ENCODE measurements at places on chromosomes 6 and 20. TPM values are rescaled to one million over a fixed set of nuclear protein-coding genes. Genes with fewer than 3 reads are reported as not detected.

The CCNC gene
- total RNA-seq, result 32.3 TPM

The DCBLD1 gene
- total RNA-seq, result 1.3 TPM

The MATN4 gene
- not detected for total RNA-seq

The CLVS2 gene
- total RNA-seq, result not detected

- H3K27me3 ChIP-seq, result no peaks in the 10 kb centered on the region
- DNase-seq, result no peak
- H3K4me3 ChIP-seq, result no peak overlapping the region
- no peaks in the 10 kb centered on the region for H3K4me1 ChIP-seq
Measured at GRCh38 chr6:15735567-15736265, 72.9 kb upstream of the DTNBP1 start.

DNA sequence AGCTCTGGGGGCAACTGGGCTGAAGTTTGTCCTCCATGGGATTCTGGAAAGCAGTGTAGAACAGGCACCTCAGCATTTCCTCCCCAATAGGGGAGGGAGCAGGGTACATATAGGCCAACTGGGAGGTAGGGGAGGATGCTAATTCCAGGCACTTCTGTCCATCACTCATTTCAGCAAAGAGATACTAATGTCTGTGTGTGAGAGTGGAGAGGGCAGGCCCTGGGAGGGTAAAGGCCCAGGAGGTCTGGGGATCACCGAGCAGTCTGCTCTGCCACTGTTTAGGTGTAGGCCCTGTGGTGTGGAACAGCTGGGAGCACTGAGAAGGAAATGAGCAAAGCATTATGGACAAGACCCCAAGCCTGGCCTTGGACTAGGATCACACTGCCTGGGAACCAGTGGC, 158.7 kb downstream of the SLC24A3 start:
- H3K4me3 ChIP-seq, result no peak overlapping the region
- DNase-seq, result no peak
- H3K36me3 ChIP-seq, result no peaks in the 10 kb centered on the region
- H3K4me1 ChIP-seq, result no peaks in the 10 kb centered on the region

- H3K27ac ChIP-seq, result no peak overlapping the region
- no peaks in the 10 kb centered on the region for H3K27me3 ChIP-seq
- no peak for DNase-seq
- no peaks in the 10 kb centered on the region for H3K36me3 ChIP-seq
- H3K4me3 ChIP-seq, result no peak overlapping the region
Measured at GRCh38 chr6:106677282-106677681, 47.9 kb downstream of the QRSL1 start.

DNA sequence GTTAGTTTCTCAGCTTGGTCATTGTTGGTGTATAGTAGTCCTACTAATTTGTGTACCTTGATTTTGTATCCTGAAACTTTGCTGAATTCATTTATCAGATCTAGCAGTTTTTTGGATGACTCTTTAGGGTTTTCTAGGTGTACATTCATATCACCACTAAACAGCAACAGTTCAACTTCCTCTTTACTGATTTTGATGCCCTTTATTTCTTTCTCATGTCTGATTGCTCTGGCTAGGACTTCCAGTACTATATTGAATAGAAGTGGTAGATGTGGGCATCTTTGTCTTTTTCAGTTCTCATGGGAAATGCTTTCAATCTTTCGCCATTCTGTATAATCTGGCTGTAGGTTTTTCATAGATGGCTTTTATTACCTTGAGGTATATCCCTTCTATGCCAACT, 61.3 kb upstream of the HEY2 start:
- no peaks in the 10 kb centered on the region for H3K36me3 ChIP-seq
- H3K4me1 ChIP-seq, result no peaks in the 10 kb centered on the region
- DNase-seq, result no peak
- H3K27me3 ChIP-seq, result no peaks in the 10 kb centered on the region
- H3K27ac ChIP-seq, result no peak overlapping the region
- H3K4me3 ChIP-seq, result no peak overlapping the region

- peaks cover 2% of the 10 kb centered on the region for H3K27me3 ChIP-seq
- no peak overlapping the region for H3K27ac ChIP-seq
- no peak for DNase-seq
- H3K4me1 ChIP-seq, result no peaks in the 10 kb centered on the region
- no peaks in the 10 kb centered on the region for H3K36me3 ChIP-seq
- no peak overlapping the region for H3K4me3 ChIP-seq
Measured at GRCh38 chr6:3962291-3963280, 113.4 kb downstream of the FAM50B start.

DNA sequence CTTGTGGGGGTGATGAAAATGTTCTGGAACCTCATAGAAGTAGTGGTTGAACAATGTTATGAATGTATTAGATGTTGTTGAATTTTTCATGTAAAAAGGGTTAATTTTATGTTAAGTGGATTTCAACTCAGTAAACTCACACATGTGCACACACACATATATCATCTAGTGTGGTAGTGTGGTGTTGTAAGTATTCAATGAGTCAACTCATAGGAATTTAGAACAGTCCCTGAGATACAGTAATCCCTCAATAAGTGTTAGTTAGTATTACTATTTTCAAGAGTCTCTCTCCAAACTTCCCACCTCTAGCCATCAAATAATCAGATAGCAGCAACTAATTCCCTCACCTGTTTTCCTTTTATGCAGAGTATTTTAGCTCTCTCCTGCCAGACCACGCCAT, 563.1 kb upstream of the JARID2 start:
- no peak overlapping the region for H3K27ac ChIP-seq
- DNase-seq, result no peak
- no peaks in the 10 kb centered on the region for H3K36me3 ChIP-seq
- no peaks in the 10 kb centered on the region for H3K27me3 ChIP-seq
- no peak overlapping the region for H3K4me3 ChIP-seq

DNA sequence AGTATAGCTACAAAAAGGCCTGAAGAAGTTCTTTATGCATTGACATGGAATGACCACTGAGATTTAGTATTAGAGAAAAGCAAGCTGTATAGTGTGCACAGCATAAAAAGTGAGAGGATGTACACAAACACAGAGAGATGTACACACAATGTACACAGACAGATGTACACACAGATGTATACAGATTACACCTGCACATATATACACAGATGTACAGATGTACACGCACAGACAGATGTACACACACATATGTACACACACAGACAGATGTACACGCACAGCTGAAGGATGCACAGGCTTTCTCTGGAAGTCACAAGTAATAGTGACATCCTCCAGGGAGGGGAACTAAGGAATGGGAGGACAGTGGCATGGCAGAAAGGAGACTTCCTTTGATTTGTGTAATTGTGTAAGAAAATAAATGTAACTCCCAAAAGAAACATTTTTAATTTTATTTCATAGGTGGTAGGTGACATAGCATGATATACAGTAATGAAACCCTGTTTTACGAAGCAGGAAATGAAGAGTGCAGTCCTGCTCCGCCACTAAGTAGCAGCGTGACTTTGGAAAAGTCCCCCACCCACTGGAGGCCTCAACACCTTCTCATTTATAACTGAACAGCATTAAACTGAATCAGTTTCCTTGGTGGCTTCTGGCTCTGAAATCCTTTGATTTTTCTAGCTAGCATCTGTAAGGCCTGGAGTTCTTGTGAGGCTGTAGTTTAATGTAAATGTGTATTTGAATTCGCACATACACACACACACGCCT, 14.1 kb downstream of the NFATC2 start:
- H3K4me3 ChIP-seq, result peak overlapping the region; percentile 84
- DNase-seq, result peak; percentile 26
- peaks cover 81% of the 10 kb centered on the region for H3K4me1 ChIP-seq
- H3K27me3 ChIP-seq, result no peaks in the 10 kb centered on the region

GRCh38 chr20:52926505-52926904, 45.7 kb upstream of the TSHZ2 start:
- H3K4me3 ChIP-seq, result no peak overlapping the region
- H3K27me3 ChIP-seq, result no peaks in the 10 kb centered on the region
- no peak overlapping the region for H3K27ac ChIP-seq
- no peak for DNase-seq
- no peaks in the 10 kb centered on the region for H3K36me3 ChIP-seq

DNA sequence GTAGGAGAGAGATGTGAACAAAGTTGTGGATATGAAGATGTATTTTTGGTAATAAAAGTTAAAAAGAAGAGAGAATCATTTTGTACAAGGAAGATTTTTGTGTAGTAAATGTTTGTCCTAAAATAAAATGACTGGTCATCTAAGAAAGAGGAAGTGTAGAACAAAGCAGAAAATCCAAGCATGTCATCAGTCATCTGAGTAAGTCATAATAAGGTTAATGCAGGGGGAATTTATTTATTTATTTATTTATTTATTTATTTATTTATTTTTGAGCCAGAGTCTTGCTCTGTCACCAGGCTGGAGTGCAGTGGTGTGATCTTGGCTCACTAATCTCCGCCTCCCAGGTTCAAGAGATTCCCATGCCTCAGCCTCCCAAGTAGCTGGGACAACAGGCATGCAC, 15.7 kb upstream of the CGA start:
- DNase-seq, result no peak
- H3K4me3 ChIP-seq, result no peak overlapping the region
- no peak overlapping the region for H3K27ac ChIP-seq
- H3K4me1 ChIP-seq, result no peaks in the 10 kb centered on the region

DNA sequence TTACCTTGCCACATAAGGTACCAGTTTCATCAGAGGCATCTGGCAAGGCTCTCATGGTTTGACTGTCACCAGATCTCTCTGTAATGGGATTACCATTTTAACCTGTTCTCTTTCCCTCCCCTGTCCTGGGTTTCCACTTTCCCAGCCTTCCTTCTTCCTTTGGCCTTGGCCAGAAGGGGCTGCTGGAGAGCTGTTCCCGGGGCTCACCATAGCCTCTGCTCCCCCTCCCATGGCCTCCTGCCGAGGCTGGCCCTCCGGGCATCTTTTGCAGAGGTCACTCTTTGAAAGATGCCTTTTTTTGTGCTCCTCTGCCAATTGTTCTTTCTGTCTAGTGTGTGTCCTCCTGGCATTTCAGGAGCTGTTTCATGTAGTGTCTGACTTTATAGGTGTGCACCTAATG, 100.7 kb upstream of the SCP2D1 start:
- H3K36me3 ChIP-seq, result peaks cover 6% of the 10 kb centered on the region
- H3K27ac ChIP-seq, result no peak overlapping the region
- no peaks in the 10 kb centered on the region for H3K27me3 ChIP-seq
- H3K4me3 ChIP-seq, result no peak overlapping the region
- no peak for DNase-seq

DNA sequence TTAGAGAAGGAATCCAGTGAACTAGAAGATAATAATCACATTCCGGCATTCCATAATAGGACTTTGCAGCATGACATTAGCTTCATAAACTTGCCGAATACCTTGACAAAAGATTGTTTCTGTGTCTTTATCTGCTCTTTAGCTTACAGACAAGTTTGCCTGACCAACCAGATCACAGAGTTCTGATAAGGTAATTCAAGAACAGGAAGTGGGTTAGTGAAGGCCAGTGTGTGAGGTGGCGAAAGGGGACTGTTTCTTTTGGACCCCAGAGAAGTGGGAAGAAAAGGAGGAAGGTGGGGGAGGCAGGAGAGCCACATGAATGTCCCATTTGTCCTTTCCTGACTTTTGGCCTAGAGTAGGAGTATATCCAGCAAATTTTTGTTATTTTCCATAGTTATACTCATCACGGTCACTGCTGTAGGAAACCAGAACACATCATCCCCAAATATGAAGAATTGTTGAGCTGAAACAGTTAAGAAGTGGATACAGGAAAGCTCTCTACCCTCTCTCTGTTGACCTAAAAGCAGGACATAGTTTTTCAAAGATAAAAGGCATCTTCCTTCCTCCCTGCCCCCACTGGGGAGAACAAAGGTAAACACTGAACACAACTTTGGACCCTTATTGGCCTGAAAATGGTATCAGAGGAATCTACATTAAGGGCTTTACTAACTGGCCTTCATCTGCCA, 72.4 kb upstream of the TNFAIP3 start:
- DNase-seq, result no peak
- no peaks in the 10 kb centered on the region for H3K27me3 ChIP-seq
- peak overlapping the region; percentile 57 for H3K27ac ChIP-seq
- peaks cover 54% of the 10 kb centered on the region for H3K4me1 ChIP-seq
- H3K4me3 ChIP-seq, result peak overlapping the region; percentile 35
- no peaks in the 10 kb centered on the region for H3K36me3 ChIP-seq

GRCh38 chr20:41697861-41698559, 79.8 kb upstream of the CHD6 start:
- H3K36me3 ChIP-seq, result no peaks in the 10 kb centered on the region
- H3K27me3 ChIP-seq, result no peaks in the 10 kb centered on the region
- H3K27ac ChIP-seq, result no peak overlapping the region

- H3K4me3 ChIP-seq, result no peak overlapping the region
- H3K4me1 ChIP-seq, result peaks cover 6% of the 10 kb centered on the region
Measured at GRCh38 chr6:137423451-137424168, 70.6 kb downstream of the OLIG3 start.

GRCh38 chr6:128966934-128967333, 84.0 kb downstream of the LAMA2 start:
- no peaks in the 10 kb centered on the region for H3K4me1 ChIP-seq
- no peaks in the 10 kb centered on the region for H3K27me3 ChIP-seq
- no peak overlapping the region for H3K27ac ChIP-seq
- H3K4me3 ChIP-seq, result no peak overlapping the region
- no peak for DNase-seq

DNA sequence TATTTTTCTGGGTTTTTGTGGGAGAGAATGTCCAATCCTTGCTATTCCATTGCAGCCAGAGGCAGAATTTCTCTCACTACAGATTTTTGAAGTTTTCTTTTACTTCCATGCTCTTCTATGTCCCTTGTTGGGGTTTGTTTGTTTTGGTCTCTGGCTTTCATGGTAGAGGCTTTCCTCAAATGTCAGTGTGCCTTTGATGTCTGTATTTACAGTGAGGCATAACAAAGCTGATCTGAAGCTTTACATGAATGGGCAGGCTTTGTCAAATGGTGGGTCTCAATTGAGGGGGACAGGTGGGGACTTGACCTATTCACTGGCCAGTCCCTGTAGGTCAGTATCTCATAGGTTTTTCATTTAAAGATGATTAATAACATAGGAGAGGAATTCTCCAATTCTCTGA, 8.6 kb upstream of the CARMIL1 start:
- no peaks in the 10 kb centered on the region for H3K36me3 ChIP-seq
- no peak overlapping the region for H3K27ac ChIP-seq
- no peaks in the 10 kb centered on the region for H3K4me1 ChIP-seq
- no peak overlapping the region for H3K4me3 ChIP-seq
- H3K27me3 ChIP-seq, result peaks cover 15% of the 10 kb centered on the region

GRCh38 chr20:32832664-32833063, 12.9 kb downstream of the MAPRE1 start:
- peaks cover 4% of the 10 kb centered on the region for H3K4me1 ChIP-seq
- no peak for DNase-seq
- H3K27me3 ChIP-seq, result no peaks in the 10 kb centered on the region
- H3K27ac ChIP-seq, result peak overlapping the region; percentile 2

Data from CD4-positive, CD25-positive, alpha-beta regulatory T cell (primary cell).